ENCODE measurements at places on chromosomes 4 and X.

DNA sequence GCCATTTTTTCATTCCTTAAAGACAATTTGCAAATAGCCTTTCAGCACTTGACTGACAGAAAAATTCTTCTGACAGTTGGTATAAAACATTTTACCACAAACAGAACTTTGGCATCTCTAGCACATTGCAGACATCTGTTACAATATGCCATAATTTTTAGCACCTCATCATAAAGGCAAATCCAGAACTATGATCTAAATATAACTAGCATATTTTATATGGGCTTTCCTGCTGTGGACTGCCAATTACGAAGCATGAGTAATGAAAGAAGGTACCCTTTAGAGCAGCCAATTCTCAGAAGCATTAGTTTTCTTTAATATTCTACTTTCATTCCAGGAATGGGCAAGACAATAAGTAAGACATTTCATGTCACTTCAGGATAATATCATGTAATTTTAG lies 647.4 kb upstream of the GALNT7 start:
- no peak for DNase-seq

GRCh38 chr4:4990857-4991540 lies 28.3 kb downstream of the CYTL1 start:
- DNase-seq: no peak

GRCh38 chr4:97761445-97762114 lies 381.7 kb downstream of the STPG2 start:
- no peak for DNase-seq

DNA sequence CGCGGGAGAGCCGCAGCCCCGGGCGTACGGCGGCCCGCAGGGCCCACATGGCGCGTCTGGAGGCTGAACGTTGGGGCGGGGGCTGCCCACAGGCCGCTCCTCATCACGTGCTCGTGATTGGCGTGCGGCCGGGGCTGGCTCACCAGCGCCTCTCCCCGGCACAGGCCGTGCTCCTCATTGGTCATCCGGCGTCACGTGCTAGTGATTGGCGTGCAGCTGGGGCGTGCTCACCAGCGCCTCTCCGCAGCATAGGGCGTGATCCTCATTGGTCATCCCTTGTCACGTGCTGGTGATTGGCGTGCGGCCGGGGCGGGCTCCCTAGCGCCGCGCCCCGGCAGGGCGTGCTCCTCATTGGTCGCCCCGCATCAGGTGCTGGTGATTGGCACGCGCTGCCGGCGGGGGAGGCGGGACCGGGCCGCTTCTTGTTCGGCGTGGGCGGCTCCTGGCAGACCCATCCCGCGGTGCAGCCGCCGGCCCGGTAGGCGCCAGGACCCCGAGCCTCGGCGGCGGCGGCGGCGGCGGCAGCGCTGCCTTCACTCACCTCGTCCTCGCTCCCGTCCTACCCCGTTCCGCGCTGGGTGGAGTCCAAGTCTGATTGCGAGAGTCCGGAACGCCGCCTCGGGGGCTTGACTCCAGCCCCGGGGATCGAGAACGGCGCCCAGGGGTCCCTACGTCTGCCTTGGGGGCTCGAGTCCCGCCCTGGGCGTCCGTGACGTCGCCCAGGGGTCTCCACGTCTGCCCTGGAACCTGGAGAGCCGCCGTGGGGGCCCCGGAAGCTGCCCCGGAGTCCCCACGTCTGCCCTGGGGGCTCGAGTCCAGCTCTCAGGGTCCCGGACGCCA lies at the start of gene GTPBP6:
Gene GTPBP6 (minus strand): TSS at position 58 of the 840 bp plus-strand sequence. CDS start 9 bp downstream, at position 49.
- peak; percentile 96 for DNase-seq

GRCh38 chr4:179536694-179537093 lies 2094.5 kb upstream of the AGA start:
- DNase-seq: no peak

- DNase-seq: no peak
Measured at GRCh38 chr4:147616849-147617172, 386 bp upstream of the TMEM184C start.

DNA sequence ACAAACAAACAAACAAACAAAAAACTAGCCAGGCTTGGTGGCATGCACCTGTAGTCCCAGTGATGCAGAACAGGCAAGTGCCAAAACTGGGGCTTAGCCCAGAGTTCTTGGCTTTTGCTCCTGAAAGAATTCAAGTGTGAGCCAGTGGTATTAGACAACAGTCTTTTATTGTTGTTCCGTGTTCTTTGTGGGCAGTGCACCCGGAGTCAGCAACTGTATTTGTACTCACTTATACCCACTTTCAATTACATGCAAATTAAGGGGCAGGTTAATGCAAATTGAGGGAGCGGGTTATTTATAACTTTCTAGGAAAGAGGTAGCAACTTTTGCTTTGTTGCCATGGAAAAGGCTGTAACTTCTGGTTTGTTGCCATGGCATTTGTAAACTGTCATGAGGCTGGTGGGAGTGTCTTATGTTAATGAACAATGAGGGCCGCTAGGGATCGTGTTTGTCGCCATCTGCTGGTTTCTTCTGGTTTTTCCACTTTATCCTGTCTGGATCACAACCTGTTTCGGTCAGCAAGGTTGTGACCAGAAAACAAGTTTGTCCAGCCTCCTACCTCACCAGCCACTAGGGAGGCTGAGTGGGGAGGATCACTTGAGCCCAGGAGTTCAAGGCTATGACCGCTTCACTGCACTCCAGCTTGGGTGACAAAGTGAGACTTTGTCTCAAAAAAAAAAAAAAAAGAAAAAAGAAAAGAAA lies 88.8 kb upstream of the ESX1 start:
- no peak for DNase-seq

DNA sequence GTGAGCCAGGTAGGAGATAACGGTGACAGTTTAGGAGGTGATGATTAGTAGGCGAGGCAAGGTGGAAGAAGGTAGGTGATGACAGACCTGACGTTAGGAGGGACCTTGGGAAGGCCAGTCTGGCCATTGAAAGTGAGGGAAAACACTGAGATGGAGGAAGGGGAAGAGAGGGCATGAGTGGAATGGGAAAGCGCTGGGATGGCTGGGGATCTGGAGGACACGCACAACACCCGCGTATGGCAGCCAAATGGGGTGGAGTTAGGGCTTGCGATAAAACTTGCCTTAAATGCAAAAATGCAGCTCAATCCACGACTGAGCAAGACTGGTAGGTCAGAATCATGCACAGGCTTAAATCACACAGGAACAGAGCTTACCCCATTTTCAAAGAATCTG lies 605 bp upstream of the CDKL2 start:
- no peak for DNase-seq

GRCh38 chr4:109676886-109677285 lies 26.4 kb downstream of the CASP6 start:
- no peak for DNase-seq

DNA sequence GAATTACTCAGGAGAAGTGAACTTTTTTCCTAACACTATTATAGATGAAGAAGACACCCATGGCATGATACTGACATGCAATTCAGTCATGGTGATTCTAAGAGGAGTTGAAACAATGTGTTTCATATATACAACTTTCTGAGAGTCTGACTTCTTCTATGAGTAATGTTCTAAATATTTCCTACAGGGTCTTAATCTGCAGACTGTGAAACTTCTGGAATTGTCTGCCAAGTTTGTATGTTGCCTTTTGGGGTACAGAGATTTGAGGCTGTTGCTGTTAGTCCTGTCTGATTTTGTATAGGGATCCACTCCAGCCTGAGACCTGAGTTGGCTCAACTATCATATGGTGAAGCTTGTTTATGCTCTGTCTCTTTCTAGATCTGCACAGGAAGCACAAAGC lies 160.6 kb upstream of the GATB start:
- DNase-seq: no peak

DNA sequence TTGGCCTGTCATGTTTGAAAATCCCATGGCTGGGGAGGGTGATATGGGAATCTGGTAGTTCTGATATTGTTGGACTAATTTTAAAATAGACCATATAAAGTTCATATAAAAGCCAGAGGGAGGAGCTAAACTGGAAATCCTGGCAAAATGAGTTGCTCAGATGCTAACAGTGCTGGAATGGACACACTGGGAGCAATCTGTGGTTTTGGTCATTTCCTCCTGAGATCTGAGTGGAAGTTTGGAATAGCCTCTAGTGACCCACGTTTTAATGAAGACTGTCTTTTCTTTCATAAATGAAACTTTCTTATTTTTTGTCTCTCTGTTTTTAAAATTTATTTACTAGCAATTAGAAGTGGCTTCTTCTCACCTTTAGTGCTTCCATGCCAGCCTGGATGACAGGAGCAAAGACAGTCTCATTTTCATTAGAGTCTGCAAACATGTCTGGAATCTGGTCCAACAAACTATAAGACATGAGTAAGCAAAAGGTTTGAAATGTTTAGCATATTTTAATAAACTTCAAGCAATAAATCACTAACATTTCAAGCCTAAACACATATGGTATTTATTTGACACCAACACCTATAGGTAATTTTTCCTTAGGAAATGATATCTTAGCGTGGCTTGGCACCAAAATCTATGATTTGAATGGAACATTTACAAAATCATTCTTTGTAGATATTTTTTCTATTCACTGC lies 66.6 kb downstream of the METTL14 start:
- DNase-seq: no peak

- DNase-seq: no peak
Measured at GRCh38 chr4:153318696-153319320, 25.7 kb upstream of the MND1 start.

DNA sequence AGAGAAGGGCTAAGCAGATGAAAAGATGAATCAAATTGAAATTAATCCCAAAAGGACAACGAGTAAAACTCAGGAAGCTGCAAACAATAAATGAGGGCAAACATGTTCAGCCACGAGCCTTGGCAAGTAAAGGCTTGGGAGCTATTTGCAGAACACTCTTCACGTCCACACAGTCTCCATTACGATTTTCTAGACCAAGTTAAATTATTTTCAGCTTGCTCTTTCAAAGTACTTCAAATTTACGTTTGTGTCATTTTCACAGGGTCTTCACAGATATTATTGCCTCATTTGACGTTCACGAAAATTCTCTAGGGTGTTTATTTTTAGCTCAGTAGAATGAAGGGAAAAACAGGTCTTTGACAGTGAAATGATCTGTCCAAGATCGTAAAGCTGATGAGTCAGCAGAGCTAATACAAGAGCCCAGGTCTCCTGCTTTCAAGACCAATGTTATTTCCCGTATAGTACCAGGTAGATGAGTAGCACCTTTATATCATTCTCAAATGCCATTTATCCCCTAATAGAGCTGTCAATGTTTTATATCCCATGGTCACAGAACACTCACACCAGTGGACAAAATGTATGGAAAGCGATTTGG lies 20.9 kb downstream of the KLB start:
- no peak for DNase-seq

DNA sequence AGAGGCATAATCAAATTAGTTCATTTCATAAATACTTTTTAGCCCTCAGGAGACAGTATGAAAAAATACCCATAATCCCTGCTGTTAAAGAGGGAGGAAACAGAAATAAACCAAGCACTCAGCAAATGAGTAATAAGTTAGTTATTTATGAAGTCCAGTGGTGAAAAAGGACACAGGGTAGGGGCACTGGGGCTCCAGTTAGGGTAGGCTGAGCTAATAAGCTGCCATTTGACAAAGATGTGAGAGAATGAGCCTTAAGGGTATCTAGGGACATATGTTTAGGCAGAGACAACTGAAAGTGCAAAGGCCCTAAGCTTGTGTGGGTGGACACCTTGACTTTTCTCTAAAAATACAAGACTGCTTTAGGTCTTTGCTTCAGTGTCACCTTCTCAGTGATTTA lies 94.4 kb downstream of the IL15 start:
- no peak for DNase-seq

DNA sequence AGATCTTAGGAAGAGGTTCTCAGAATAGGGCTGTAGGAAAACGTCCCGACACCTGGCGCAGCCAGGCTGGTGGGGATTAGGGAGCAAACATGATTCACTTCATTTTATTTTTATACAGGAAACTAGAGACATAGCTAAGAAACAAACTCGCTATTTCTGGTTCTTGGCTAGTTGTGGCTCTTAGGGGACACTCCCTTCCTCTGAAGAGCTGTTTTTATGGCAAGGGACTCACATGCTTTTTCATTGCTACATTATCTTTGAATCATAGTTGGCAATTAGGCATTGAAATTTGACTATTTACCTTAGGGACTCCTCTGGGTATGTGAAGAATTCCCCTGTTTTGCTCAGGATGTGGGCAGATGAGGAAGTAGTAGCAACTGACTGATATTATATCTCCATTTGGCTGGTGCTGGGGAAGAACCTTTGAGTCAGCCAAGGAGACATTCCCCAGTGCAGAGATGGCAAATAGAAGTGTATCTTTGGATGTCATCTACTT lies 174.5 kb downstream of the SMIM20 start:
- no peak for DNase-seq

GRCh38 chr4:82275431-82276331 lies 98.1 kb downstream of the HNRNPD start:
- no peak for DNase-seq

DNA sequence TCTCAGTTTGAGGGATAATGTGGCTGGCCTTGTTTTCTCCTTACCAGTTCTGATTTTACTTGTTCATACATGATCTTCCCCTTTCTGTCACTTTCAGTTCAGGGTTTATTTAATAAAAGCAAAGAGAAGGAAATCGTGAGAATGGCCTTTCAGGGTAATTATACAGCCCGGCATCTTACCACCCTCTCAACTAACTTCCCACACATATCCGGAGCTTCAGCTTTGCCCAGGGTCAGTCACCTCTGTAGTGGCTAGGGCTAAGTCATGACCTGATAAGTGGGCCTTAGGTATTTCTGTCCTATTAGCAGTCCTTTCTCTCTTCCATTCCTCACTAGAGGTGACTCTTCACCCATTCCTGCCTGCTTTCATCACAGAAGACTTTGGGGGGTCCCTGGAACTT lies 15.8 kb downstream of the TRPC5 start:
- no peak for DNase-seq

GRCh38 chr4:74635074-74635473 lies 159.2 kb downstream of the BTC start:
- no peak for DNase-seq

- DNase-seq: no peak
Measured at GRCh38 chrX:12965131-12965940, 9.6 kb upstream of the TMSB4X start.

GRCh38 chrX:123311486-123311885 lies 127.4 kb downstream of the GRIA3 start:
- DNase-seq: no peak

- DNase-seq: no peak
Measured at GRCh38 chr4:59920416-59920815, 1279.7 kb upstream of the ADGRL3 start.

DNA sequence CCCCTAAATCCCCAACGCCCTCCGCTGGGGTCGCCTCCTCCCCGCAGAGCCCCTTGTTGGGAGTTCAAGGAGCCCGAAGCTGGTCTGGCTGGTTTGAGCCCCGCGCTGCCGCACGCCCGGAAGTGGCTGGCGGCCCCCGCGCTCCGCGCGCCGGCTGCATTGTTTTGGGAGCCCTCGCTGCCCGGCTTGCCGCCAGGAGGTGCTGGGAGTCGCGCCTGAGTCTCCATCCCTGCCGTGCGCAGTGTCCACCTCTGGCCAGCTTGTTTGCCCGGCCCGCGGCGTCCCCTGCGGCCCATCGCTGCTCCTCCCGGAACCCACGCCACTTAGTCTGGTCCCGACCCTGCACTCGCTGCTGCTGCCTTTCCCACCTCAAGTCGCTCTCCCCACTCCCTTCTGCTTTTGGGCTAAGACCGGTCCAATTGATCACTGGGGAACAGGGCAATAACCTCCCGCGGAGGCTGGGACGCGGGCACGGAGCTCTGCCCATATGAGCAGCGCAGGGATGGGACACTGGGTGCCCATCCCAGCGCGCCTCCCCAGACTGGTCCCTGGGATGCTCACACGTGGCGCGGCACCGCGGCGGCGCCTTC lies 2.2 kb upstream of the SFRP2 start:
- DNase-seq: peak; percentile 37

GRCh38 chrX:79182071-79182470 lies 37.6 kb downstream of the GPR174 start:
- DNase-seq: no peak

Measured in activated T-cell treated with anti-CD3 and anti-CD28 coated beads, Interleukin-2, amount 50 U/mL, for 1 hour (primary cell).